ENCODE measurements at places on chromosomes 5 and 9.

GRCh38 chr5:173829826-173830225 is 58.3 kb upstream of the CPEB4 start:
- DNase-seq = no peak

- DNase-seq = no peak
Observed at GRCh38 chr5:34469971-34470370, 186.2 kb upstream of the RAI14 start.

GRCh38 chr5:155353231-155353630 is 339.7 kb downstream of the KIF4B start:
- no peak for DNase-seq

DNA sequence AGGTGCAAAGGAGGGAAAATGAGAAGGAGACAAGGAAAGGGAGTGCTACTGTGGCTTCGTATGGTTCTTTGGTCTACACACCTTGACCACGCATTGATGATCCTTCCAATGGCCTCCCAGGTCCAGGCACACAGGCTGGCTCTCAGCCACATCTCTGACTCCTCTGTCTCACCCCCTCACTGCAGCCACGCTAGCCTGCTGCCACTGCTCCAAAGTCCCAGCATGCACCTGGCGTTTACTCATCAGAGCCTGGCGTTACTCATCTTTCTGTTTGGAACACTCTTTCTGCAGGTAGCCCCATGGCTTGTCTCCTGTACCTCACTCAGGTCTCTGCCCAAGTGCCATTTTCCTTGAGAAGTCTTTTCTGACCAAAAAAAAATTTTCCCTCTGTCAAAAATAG is 195.5 kb downstream of the SNCAIP start:
- DNase-seq = no peak

DNA sequence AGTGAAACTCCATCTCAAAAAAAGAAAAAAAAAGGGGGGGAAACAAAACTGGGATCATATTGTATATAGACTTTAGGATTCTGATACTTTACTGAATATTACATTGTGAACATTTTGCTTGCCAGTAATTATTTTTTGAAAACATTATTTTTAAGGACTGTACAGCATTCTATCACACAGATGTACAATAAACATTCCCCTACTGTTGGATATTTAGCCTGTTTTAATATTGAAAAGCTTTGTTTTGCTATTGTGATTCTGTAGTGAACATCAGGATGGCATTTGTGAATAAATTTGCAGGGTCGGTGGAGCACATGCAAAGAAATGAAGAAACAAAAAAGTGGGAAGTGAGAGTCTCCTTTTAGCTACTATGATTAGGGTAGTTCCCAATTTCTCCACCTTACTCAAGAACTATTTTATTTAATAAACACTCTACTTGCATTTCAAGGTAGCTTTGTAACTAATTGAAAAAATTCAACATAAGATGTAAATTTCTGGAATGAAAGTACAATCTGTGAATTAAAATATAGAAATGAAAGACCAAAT is 18.7 kb downstream of the RASGRF2 start:
- DNase-seq = no peak
